ENCODE measurements at places on chromosomes 4 and X.

- no peak for DNase-seq
These were observed 25.4 kb upstream of the ACSL1 start for GRCh38 chr4:184851200-184851541.

DNA sequence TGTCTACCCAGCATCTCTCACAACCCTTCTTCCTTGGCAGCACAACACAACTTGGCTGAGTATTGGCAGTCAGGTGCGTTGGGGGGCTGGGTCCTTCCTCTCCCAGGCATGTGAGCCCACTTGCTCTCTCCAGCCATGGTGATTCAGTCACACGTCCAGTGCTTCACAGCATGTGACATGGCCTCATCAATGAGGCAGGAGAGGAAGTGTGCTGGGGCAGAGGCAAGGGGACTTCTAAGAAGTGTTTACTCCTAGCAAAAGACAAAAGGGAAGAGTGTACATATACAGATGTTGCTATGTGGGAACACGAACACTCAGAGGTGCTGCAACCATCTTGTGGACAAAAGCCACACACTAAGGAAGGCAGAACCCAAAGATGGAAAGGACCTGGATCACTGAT lies 380.8 kb downstream of the FBXW7 start:
- DNase-seq, result no peak

- DNase-seq, result no peak
These were observed 14.0 kb downstream of the SORCS2 start for GRCh38 chr4:7206385-7206784.

- peak; percentile 38 for DNase-seq
These were observed 133.3 kb downstream of the DCK start for GRCh38 chr4:71126719-71127118.

DNA sequence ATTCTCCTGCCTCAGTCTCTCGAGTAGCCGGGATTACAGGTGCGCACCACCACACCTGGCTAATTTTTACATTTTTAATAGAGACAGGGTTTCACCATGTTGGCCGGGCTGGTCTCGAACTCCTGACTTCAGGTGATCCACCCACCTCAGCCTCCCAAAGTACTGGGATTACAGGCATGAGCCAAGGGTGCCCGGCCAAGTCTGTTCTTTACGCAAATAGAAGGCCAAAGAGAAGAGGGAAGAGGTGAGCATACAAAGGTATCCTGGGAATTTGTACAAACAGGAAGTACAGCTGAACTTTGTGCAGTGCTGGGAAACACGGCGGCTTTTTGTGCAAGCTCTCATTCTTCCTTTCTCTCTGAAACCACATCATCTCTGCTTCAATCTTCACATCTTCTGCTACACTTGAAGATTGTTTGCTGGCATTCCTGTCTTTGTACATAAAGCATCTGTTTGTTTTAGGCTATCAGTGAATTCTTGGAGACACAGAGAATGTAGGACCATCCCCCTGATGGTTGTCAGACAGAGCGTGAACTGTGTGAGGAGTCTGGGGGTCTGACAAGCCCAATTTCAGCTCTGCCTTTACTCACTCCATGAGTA lies 71.9 kb upstream of the PRSS48 start:
- no peak for DNase-seq

DNA sequence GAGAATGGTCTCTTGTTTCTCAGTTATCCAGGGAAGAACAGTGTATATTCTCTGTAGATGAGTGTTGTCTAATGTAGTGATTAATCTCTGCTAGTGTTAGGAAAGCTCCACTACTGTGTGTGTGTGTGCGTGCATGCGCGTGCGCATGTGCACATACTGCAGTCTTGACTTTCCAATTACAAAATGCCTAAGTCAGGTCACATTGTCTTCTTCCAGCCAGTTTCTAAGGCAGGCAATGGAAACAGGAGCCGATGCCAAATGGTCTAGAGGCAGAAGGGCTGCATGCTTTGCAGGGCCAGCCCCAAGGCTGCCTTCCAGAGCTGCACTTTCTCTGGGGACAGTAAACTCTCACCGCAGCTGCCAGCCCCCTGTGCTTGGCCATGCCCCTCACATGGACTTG lies 30.5 kb upstream of the NAP1L5 start:
- DNase-seq, result no peak

DNA sequence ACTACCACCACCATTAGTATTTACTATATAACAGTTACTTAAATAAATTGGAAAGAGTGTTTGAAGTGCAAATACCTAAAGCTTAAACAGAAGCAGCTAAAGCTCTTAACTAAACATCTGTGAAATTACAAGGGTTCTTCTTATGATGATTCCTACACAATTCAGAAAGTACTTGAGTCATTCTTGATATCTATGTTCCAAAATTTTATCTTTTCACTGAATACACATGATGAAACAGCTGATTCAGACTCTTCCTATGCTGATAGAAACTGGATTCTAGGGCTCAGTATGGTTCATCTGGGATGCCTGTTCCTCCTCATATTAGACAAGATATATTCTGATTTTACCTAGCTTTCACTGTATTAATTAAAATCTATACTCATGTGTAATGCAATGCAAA lies 13.6 kb downstream of the EREG start:
- DNase-seq, result no peak

GRCh38 chr4:89368861-89369260 lies 61.3 kb upstream of the GPRIN3 start:
- no peak for DNase-seq

- DNase-seq, result no peak
These were observed 189.5 kb upstream of the FAT4 start for GRCh38 chr4:125125276-125125675.

DNA sequence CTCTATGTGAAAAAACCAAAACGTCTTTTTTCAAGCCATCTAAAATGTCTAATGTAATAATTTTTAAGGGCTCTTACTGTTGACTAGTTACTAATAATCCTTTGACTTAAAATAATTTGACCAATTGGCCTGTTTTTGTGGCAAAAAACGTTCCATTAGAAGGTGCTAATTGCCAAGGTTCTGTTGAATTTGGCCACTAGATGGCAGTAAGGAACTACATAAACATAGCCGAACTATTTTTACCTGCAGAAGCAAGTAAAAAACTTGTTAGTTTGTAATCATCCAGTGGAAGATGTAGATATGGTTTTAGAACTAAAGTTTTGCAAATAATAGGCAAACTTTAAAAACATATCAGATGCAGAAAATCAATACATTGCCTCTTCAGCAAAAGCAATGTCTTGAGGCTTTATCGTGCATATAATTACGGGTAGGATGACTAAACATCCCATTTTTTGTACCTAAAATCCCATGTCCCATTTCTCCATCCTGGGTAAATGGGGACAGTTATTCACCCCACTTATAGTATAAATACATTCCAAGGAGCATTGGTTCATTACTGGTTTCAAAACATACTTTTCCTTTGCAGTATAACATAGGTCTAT lies 57.6 kb downstream of the PROM1 start:
- no peak for DNase-seq

- DNase-seq, result no peak
These were observed 122.4 kb downstream of the PHKA2 start for GRCh38 chrX:18861511-18861910.

DNA sequence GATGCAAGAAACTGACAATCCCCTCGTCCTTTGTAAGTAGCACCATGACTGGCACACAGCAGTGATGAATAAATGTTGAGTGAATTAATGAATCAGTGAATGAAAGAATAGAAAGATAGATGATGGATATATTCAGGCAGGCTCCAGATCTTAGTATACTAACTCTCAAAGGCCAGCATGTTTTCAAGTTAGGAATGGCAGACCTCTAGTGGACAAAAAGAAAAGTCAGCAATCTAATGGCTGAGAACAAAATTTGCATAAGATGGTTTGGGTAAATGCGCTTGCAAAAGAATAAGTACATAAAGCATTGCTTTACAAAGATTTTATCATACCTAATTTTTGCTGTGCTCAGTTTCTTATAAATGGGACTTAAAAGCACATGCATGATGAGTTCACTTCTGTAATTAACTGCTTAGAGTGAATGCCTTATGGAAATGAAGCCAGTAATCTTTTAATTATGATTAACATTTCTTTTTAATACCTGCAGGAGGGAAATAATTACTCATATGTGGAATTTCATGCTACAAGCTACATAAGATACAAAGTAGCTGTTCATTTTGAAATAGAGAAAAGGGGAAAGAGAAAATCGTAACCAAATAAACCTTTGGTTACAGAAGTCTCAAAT lies 126.9 kb upstream of the GPRIN3 start:
- DNase-seq, result no peak

DNA sequence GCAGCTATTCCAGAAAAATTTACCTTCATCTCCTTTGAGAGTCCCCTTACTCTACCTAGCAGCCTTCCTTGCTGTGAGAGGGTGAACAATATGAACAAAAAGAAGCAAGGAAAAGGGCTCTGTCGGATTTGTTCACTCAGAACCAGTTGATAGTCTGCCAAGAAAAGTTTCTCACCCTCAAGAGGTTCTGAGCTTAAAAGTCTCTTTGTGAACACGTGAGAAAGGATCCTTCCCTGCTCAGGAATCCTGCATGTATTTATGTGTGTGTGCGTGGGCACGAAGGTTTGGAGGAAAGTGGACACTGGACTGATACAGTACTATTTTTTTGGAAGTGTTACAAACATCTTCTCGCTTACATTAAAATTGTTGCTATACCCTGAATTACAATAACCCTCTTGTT lies 178.6 kb upstream of the JADE1 start:
- no peak for DNase-seq

DNA sequence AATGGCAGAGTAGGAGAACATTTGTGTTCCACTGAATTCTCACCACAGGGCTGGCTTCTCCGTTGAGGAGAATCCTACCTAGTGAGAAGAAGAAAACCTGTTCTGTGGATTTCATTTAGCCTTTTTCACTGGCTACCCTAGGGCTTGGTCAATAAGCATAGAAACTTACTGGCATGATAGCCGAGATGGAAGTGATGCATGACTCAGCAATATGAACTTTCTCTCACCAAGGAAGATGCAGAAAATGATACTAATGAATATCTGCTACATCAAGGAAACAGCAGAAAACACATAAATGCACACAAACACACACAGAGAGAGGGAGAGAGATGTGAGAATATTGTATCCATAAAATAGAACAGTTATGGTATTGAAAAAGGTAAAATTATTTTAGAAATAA lies 216.3 kb downstream of the HHIP start:
- DNase-seq, result no peak

GRCh38 chrX:16711893-16712547 lies 449 bp downstream of the CTPS2 start:
- DNase-seq, result no peak

- peak; percentile 24 for DNase-seq
These were observed 6.6 kb upstream of the MAGEB17 start for GRCh38 chrX:16160729-16161128.

- DNase-seq, result no peak
These were observed 1459.9 kb downstream of the PCDH7 start for GRCh38 chr4:32180086-32180485.

DNA sequence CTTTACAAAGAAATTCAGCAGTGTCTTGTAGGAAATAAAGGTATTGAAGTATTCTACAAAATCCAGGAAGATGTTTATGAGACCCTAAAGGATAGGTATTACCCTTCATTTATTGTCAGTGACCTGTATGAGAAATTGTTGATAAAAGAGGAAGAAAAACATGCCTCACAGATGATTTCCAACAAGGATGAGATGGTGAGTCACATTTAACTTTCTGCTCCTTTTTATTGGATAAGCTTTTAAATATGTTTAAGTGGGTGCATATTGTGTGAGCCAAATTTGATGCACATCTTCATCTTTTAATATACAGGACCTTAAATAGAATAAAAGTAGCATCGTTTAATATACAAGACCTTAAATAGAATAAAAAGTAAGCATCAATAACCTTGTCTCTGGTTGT lies 72.1 kb downstream of the LRP2BP start:
- DNase-seq, result no peak

DNA sequence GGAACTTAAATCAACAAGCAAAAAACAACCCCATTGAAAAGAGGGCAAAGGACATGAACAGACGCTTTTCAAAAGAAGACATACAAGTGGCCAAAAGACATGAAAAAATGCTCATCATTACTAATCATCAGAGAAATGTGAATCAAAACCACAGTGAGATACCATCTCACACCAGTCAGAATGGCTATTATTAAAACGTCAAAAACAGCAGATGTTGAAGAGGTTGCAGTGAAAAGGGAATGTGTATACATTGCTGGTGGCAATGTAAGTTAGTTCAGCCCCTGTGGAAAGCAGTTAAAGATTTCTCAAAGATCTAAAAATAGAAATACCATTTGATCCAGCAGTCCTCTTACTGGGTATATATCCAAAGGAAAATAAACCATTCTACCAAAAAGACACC lies 22.6 kb downstream of the RTL9 start:
- DNase-seq, result no peak

DNA sequence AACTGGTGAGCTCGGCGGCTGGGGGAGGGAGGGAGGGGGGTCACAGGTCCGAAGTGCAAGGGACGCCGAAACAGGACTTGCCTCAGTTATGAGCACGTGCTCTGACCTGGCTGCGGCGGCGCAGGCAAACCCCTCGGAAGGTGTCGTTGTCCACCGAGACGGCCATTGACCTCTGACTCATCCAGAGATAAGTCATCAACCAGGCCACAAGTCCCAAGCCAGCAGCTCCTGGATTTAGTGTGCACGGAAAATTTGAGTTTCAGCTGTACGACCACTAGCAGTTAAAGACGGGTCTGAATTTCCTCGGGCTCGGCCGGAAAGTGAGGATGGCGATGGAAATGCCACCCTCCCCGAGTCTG lies 674 bp downstream of the SH3D19 start:
- peak; percentile 47 for DNase-seq

GRCh38 chrX:101823236-101823635 lies 108.6 kb downstream of the ZMAT1 start:
- DNase-seq, result no peak

- DNase-seq, result peak; percentile 36
These were observed 554 bp downstream of the DCTD start for GRCh38 chr4:182916483-182917181.

DNA sequence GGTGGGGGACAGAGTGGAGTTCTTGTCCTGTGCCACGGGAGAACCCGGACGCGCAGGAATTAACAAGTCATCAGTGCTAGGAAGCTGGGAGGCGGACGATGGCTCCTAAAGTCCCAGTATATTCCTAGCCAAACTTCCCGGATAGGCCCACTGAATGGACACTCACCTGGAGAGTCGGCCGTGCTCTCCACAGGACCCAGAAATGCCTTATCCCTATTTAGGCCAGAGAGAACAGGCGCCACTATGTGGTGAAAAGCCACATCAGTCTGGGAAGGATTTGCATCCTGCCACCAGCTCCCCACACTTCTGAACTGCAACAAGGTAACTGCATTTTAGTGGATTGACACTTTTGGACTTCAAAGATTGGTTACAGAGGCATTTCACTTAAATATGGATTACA lies 1.1 kb downstream of the CFAP299 start:
- DNase-seq, result peak; percentile 4

GRCh38 chrX:119755981-119756533 lies 2.3 kb upstream of the SOWAHD start:
- DNase-seq, result no peak

- DNase-seq, result no peak
These were observed 155.0 kb upstream of the SFRP2 start for GRCh38 chr4:153943738-153944415.
